ENCODE measurements at places on chromosomes 7 and 10.
A peak's percentile ranks its signal among the peaks of the same experiment; 100 is the strongest.

DNA sequence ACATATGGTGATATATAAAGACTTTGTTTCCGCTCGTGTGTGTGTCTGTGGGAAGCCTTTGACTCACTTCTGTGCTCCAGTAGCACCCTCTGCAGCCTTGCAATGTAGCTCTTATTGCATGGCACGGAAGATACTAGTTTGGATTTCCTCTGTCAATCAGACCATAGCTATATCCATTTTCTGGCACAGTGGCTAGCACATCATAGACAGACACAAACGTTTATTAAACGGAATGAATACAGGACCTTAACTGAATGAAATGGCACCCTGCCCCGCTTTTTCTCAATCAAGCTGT, 124.0 kb upstream of the PTPN20 start:
- DNase-seq, result peak; percentile 18

DNA sequence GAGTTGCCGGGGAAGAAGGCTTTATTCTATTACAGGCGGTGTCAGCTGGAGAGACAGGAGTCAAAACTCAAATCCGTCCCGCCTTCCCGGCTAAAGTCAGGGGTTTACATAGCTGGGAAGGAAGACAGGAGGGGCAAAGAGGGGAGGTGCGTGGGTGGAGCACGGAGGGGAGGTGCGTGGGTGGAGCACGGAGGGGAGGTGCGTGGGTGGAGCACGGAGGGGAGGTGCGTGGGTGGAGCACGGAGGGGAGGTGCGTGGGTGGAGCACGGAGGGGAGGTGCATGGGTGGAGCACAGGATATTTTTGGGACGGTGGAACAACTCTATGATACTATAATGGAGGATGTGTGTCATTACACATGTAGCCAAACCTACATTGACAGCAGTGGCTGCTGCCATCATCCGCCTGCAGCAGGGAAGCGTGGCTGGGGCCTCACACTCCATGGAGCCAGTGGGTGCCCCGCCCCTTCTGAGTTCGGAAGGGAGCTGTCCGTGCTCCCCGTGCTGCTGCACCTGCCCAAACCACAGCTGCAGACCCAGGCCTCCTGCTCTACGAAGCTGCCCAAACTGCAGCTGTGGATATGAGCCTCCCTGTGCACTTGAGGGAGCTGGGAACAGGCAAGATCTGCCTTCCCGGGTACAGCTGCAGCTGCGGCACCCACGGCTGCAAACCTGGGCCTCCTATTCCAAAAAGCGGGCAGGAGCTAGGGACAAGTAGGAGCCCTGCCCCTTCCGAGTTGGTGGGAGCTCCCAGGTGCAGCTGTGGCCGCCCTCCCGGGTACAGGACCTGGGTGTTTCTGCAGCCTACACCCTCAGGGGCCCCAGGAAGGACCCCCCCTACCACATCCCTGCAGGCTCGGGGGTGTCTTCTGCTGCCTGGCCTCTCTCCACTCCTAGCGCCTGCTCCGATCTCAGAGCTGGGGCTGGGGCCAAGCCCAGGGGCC, 119.4 kb downstream of the DYNC2I1 start:
- DNase-seq, result peak; percentile 82

- DNase-seq, result no peak
These were observed 105.0 kb downstream of the OTUD1 start for GRCh38 chr10:23543691-23544380.

DNA sequence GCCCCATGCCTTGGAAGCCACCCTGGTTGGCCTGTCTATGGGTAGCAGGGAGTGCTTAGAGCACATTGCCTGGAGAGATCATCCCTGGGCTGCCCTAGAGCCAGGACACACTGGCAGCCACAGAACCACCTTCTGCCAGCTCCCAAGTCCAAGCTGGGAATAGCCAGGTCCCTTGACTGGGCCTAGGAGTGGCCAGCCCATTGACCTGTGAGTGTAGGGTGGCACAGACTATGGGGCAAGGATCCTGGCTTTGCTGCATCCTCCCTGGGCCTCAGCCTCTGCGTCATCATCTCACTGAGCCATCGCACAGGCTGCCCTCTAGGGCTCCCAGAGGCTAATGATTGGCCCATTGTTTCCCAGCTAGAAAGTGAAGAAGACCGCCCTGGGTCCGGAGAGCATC, 7.0 kb downstream of the AQP1 start:
- DNase-seq, result no peak

- DNase-seq, result no peak
These were observed 298.7 kb downstream of the BAMBI start for GRCh38 chr10:28975891-28976531.

GRCh38 chr7:159105832-159106811, 38.5 kb downstream of the VIPR2 start:
- no peak for DNase-seq

GRCh38 chr7:25060487-25061055, 64.5 kb downstream of the CYCS start:
- no peak for DNase-seq

DNA sequence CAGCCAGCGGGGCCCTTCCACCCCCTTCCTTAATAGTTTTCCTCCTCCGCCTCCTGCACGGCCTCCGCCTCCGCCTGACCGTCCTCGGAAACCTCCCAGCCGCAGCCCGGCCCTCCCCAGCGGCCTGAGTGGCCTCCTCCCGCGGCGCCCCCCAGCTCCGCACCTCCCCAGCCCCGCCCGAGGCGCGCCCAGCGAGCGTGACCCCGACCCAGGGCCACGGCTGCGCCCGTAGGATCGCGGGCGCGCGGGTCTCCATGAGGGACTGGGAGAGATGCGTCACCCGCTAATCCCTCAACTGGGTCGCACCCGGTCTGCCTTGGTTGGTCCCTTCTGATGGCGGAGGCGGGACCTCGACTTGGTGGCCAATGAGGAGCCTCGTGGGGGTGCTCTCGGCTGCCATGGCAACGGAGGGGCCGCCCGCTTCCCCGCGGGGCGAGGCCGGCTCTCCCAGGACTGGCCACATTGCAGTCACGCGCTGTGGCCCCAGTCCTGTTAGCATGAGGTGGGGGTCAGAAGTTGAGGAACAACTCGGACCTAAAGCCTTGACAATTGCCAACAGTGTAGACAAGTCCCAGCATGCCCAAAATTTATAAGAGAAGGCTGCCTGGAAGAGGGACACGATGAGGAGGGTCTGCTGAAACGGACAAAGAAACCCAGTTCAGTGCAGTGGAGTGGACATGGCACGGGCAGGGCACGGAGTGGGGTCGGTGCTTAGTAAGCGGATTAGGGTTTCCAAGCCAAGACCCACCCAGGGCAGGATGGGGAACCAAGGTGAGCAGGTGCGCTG, 24.3 kb downstream of the DDIT4 start:
- peak; percentile 67 for DNase-seq

GRCh38 chr10:5599613-5600520, 66.5 kb downstream of the ASB13 start:
- DNase-seq, result no peak

GRCh38 chr10:31972519-31973041, 43.9 kb upstream of the ARHGAP12 start:
- DNase-seq, result no peak

DNA sequence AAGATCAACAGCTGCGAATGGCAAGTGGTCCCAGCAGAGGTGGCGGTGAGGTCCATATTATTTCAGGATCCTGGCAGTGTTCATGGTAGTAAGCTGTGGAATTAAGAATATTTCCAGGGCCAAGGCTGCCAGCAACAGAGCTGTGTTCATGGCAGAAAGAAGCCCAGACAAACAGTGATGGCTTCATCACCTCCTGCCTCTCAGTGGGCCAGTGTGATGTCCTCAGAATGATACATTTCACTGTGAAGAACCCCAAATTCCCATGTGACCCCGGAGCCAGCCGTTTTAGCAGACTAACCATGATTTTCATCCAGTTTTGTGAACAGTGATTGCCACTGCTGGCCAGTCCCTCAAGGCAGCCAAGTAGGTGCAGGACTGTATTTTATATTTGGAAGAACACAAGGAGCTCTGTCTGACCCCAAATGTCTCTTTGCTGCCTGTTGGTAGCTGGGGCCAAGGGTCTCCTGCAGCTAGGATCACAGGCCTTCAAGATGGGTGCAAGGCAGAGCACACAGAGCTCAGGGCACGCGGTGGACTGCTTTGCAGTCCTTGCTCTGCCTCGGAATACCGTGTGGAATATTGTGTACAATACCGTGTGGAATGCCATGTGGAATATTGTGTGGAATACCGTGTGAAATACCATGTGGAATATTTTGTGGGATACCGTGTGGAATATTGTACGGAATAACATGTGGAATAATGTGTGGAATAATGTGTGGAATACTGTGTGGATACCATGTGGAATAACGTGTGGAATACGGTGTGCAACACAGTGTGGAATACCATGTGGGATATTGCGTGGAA, 132.3 kb upstream of the CHST15 start:
- DNase-seq, result no peak
